ENCODE measurements at places on chromosomes 13 and 19. TPM values are rescaled to one million over a fixed set of nuclear protein-coding genes. Genes with fewer than 3 reads are reported as not detected.

DNA sequence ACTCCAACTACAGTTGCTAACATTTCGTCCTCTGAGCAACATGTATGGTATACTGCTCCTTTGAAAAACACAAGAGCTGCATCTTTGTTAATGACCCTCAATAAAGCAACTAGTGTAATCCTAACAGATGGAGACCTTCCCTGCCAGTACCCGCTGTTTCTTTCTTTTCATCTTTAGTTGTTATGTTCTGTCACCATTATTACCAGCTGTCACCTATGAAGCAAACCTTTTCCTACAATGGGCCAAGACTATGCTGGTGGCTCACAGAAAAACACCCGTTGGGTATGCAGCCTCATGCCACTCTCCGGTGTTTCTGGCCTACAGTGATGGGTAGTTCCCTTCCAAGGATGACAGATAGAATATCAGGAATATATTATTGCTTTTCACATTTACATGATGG lies 29.7 kb upstream of the CYSLTR2 start:
- peaks cover 5% of the 10 kb centered on the region for H3K4me1 ChIP-seq
- H3K27me3 ChIP-seq, result no peaks in the 10 kb centered on the region
- peak overlapping the region; percentile 83 for H3K27ac ChIP-seq
- no peaks in the 10 kb centered on the region for H3K36me3 ChIP-seq
- no peak for DNase-seq

- no peak overlapping the region for H3K27ac ChIP-seq
- H3K36me3 ChIP-seq, result peaks cover 19% of the 10 kb centered on the region
- no peaks in the 10 kb centered on the region for H3K27me3 ChIP-seq
- DNase-seq, result no peak
- no peak overlapping the region for H3K4me3 ChIP-seq
Measured at GRCh38 chr19:34300380-34300779, 46.0 kb downstream of the GARRE1 start.

- H3K27ac ChIP-seq, result no peak overlapping the region
- no peak for DNase-seq
- no peak overlapping the region for H3K4me3 ChIP-seq
- H3K27me3 ChIP-seq, result no peaks in the 10 kb centered on the region
- peaks cover 29% of the 10 kb centered on the region for H3K36me3 ChIP-seq
- no peaks in the 10 kb centered on the region for H3K4me1 ChIP-seq
Measured at GRCh38 chr13:36975172-36975571, 24.0 kb downstream of the ALG5 start.

DNA sequence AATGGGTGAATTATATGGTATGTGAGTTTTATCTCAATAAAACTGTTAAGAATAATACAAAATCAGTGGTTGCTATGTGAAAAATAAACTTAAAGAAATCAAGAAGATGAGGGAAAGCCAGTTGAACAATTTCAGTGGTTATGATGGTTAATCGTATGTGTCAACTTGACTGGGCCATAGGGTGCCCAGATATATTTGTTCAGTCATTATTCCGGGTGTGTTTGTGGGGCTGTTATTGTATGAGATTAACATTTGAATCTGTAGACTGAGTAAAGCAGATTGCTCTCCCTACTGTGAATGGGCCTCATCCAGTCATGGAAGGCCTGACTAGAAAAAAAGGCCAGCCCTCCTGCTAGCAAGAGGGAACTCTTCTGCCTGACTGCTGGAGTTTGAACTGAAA lies 109.3 kb downstream of the LMO7 start:
- no peaks in the 10 kb centered on the region for H3K27me3 ChIP-seq
- no peak for DNase-seq
- H3K4me1 ChIP-seq, result peaks cover 9% of the 10 kb centered on the region
- H3K36me3 ChIP-seq, result no peaks in the 10 kb centered on the region
- H3K4me3 ChIP-seq, result no peak overlapping the region

DNA sequence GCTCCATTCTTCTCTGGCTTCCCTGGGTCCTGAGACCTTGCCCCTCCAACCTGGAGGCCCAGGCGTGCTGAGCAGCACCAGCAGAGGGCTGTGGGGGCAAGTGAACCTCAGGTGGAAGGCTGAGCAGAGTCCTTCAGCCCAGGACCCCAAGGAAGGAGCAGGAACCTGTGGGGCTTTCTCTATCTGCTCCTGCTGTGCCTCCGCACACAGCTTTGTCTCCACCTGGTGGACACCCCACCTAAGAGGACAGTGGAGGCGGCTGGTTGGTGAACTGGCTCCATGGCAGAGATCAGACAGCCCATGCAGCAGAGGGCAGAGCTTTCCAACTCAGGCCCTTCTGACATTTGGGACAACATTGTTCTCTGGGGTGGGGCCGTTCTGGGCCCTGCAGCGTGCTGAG lies 19.7 kb downstream of the ZFR2 start:
- H3K27ac ChIP-seq, result no peak overlapping the region
- DNase-seq, result no peak
- no peaks in the 10 kb centered on the region for H3K27me3 ChIP-seq
- H3K4me3 ChIP-seq, result no peak overlapping the region

DNA sequence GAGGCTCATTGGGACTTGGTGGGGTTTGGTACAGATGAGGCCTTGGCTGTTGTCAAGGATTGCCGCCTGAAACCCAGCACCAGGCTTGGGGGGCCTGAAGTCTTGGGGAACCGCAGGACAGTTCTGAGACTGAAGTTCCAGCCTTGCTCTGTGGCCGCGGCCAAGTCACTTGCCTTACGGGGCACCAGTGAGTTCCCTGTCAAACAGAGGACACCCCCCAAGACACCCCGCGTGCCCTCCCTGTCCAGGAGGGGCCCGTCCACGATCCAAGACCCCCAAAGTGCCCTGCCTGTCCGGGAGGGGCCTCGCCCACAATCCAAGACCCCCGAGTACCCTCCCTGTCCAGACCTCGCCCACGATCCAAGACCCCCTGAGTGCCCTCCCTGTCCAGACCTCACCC lies 2.5 kb downstream of the CDC34 start:
- H3K4me1 ChIP-seq, result peaks cover 23% of the 10 kb centered on the region
- H3K27me3 ChIP-seq, result no peaks in the 10 kb centered on the region
- H3K27ac ChIP-seq, result peak overlapping the region; percentile 95
- DNase-seq, result no peak
- H3K36me3 ChIP-seq, result peaks cover 40% of the 10 kb centered on the region
- peak overlapping the region; percentile 91 for H3K4me3 ChIP-seq

DNA sequence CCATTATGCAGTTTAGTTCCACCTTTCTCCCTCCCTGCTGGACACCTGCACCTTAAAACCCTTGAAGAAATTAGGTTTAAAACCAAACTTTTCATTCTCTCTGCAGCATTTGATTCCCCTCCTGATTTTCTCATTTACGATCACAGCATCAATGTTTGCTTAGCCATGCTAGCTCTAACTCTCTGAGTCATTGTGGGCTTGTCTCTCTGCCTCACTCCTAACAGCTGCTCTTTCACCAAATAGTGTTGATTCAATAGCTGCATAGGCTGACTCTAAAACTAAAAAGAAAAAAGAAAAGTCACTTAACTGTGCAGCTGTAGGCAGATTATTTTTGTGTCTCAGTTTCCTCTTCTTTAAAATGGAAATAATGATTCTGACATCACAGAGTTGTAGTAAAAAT lies 1124.9 kb downstream of the DIAPH3 start:
- H3K27ac ChIP-seq, result no peak overlapping the region
- no peak for DNase-seq
- H3K4me3 ChIP-seq, result no peak overlapping the region
- H3K36me3 ChIP-seq, result no peaks in the 10 kb centered on the region
- no peaks in the 10 kb centered on the region for H3K4me1 ChIP-seq

- H3K4me3 ChIP-seq, result peak overlapping the region; percentile 15
- no peak overlapping the region for H3K27ac ChIP-seq
- no peaks in the 10 kb centered on the region for H3K36me3 ChIP-seq
- no peak for DNase-seq
- peaks cover 13% of the 10 kb centered on the region for H3K27me3 ChIP-seq
Measured at GRCh38 chr19:1503089-1503924, 9.5 kb downstream of the ADAMTSL5 start.

DNA sequence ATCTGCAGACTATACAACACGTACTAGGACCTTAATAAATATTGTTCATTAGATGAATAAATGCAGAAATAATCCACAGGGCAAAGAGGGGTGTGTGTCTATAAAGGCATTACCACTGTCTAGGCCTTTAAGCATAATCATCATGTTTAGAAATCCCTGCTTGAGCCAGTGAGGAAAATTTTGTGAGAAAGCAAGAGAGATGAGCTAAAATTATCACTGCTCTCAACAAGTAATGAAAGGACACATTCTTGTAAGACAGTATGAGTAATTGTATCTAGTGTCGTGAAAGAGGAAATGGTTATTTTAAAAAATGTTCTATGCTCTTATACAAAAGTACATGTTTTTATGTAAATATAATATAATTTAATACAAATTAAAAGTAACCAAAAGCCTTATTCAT lies 1699.4 kb downstream of the PCDH9 start:
- H3K4me3 ChIP-seq, result no peak overlapping the region
- H3K36me3 ChIP-seq, result no peaks in the 10 kb centered on the region
- no peak overlapping the region for H3K27ac ChIP-seq

GRCh38 chr13:113930671-113931637 lies 42.9 kb downstream of the C13orf46 start:
- H3K4me3 ChIP-seq, result no peak overlapping the region
- peaks cover 26% of the 10 kb centered on the region for H3K4me1 ChIP-seq
- H3K27me3 ChIP-seq, result no peaks in the 10 kb centered on the region
- no peaks in the 10 kb centered on the region for H3K36me3 ChIP-seq
- DNase-seq, result no peak
- H3K27ac ChIP-seq, result no peak overlapping the region

GRCh38 chr13:88648598-88649373 lies 977.6 kb downstream of the SLITRK5 start:
- H3K27ac ChIP-seq, result no peak overlapping the region
- no peak for DNase-seq
- no peaks in the 10 kb centered on the region for H3K27me3 ChIP-seq
- no peak overlapping the region for H3K4me3 ChIP-seq

- peaks cover 5% of the 10 kb centered on the region for H3K36me3 ChIP-seq
- H3K4me3 ChIP-seq, result peak within 1 kb of the TSS; percentile 53
- peak; percentile 81 for DNase-seq
- H3K4me1 ChIP-seq, result peaks cover 24% of the 10 kb centered on the region
- peak within 1 kb of the TSS; percentile 86 for H3K27ac ChIP-seq
Measured at GRCh38 chr19:48752496-48753365, at the start of gene FUT1. Gene FUT1 (minus strand): TSS chr19:48752641. CDS start chr19:48751281, 1,360 bp downstream.

DNA sequence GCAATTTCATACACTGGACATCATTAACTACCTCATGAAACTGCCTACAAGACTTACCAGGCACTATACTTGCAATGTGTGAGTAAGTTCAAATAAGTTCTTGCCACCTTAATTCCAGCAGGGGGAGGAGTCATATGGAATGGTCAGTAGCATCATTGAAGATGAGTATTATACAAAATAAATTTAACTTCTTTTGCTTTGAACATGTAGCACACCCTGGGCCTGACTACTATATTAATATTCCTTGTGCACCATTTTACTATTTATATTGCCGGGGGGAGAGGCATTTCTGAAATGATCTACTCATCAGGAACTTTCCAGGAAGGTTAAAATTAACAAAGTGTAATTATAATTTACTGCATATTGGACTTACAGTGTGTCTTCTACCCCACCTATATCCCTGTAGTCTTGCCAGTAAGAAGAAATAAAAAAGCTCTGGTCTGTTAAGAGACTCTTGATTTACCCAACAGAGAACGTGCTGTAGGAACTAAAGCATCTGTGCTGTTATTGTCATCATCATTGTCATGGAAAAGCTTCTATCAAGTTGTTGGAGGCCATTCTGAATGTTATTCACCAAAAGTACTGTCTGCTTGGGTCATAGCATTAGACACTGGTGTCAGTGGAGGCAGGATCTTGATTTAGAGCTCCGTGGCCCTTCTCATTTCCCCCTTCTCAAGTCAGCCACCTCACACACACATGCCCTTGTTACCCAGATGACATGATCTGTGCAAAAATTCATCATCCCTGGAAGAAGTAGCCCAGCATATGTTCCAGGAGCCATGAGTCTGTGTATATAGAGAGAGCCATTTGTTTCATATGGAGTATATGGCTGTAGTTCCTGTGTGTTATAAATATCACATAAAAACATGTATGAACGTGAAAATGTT lies 147.1 kb downstream of the MTUS2 start:
- no peak for DNase-seq
- H3K4me1 ChIP-seq, result peaks cover 8% of the 10 kb centered on the region
- no peak overlapping the region for H3K4me3 ChIP-seq
- H3K27me3 ChIP-seq, result no peaks in the 10 kb centered on the region
- H3K27ac ChIP-seq, result no peak overlapping the region

DNA sequence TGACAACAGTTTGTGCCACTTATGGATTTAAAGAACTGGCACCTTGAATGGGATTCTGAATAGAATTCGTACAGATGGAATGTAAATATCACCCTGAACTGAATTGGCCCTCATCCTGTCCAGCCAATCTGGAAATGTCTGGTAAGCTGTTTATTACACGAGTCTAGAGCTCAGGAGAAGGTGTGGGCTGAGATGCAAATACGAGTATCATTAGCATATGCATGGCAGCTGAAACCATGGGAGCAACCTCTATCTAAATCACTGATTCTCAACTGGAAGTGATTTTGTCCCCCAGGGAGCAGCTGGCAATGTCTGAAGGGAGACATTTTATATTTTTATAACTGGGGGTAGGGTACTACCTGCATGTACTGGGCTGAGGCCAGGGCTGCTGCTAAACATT lies 15.6 kb upstream of the VWA8 start:
- no peaks in the 10 kb centered on the region for H3K27me3 ChIP-seq
- no peak overlapping the region for H3K4me3 ChIP-seq
- no peak overlapping the region for H3K27ac ChIP-seq

GRCh38 chr19:38224014-38224862 lies at the start of gene DPF1:
Gene DPF1 (minus strand): TSS chr19:38224222. CDS start chr19:38224142, 80 bp downstream.
- H3K36me3 ChIP-seq, result no peaks in the 10 kb centered on the region
- H3K4me3 ChIP-seq, result peak within 1 kb of the TSS; percentile 57
- DNase-seq, result peak; percentile 52
- H3K4me1 ChIP-seq, result peaks cover 19% of the 10 kb centered on the region

DNA sequence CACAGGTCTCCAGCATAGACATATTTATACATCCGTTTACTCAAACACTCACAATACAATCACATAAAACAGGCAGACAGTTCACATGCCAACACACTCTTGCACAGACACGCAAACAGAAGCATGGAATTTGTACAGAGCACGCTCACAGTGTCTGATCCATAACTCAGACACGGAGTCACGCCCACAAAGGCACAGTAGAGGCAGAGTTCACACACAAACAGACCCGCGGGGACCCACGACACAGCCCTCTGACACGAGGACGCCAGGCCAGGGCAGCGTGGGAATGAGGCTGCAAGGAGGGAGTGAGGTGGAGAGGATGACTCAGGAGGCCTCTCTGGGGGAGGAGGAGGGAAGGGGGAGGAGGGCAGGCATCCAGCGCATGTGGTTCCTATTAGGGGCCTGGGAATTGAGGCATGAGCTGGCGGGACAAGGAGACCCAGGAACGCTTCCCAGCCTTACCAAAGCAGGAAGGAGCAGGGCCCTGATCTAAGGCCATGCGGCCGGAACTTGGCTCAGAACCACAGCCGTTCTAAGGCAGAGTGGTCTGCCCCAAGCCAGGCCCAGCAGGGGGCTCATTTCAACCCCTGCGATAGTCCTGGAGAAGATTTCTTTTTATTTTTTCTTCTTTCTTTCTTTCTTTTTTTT lies 9.1 kb upstream of the OLFM2 start:
- H3K4me1 ChIP-seq, result no peaks in the 10 kb centered on the region
- peak; percentile 92 for DNase-seq
- H3K4me3 ChIP-seq, result no peak overlapping the region
- no peaks in the 10 kb centered on the region for H3K27me3 ChIP-seq
- no peaks in the 10 kb centered on the region for H3K36me3 ChIP-seq
- peak overlapping the region; percentile 71 for H3K27ac ChIP-seq

KIR3DL1 gene
- not detected for total RNA-seq

ZNF530 gene
- total RNA-seq, result 7.5 TPM

C19orf67 gene
- not detected for total RNA-seq

LGALS4 gene
- total RNA-seq, result 1.2 TPM

All from heart left ventricle (tissue), 16 donors.